Right renal pelvis (tissue), 4 donors: ENCODE measurements at places on chromosomes 7 and 10.

GRCh38 chr7:70352906-70353305 is 754.6 kb downstream of the AUTS2 start:
- no peak for DNase-seq

DNA sequence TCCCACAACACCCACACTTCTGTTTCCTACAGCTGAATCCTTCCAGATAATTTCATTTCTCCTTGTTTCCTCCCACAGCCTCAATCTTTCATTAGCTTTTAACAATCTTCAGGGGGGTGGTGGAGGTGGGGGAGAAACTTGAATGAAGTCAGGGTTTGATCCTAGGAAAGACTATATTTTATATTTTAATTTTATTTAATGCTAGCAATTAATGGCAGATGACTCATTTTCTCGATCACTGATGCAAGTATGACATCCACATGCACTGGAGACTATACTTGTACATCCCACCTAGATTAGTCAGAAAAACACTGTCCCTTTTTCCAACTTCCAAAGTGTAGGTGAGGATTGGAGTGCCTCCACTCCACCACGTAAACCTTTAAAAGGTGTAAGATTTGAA is 1181.3 kb upstream of the AUTS2 start:
- DNase-seq = no peak

GRCh38 chr7:83060218-83060617 is 102.5 kb downstream of the PCLO start:
- no peak for DNase-seq

DNA sequence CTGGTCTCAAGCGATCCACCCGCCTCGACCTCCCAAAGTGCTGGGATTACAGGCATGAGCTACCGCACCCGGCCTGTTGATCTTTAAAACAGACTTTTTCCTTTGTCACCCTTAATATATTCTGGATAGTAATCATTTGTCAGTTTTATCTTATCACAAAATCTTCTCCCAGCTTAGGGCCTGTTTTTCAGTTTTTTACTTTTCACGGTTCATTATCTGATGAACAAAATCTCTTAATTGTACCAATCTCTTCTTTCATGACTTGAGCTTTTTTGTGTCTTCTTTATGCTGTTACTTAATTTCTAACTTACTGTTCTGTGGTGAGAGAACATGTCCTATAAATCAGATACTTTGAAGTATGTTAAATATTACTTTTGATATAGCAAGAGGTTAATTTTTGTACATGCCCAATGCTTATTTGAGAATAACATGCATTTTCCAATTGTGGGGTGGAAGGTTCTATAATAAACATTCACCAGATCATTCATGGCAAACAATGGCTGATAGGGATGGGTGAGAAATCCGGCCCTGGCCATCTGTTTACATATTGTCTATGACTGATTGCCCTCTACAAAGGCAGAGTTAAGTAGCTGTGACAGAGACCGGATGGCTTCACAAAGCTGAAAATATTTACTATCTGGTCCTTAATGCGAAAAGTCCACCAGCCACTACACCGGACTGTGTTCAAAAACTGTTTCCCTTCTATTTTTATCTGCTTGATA is 5.3 kb downstream of the PAPOLB start:
- DNase-seq = no peak

- no peak for DNase-seq
Measured at GRCh38 chr7:12493863-12494686, 76.4 kb upstream of the SCIN start.

DNA sequence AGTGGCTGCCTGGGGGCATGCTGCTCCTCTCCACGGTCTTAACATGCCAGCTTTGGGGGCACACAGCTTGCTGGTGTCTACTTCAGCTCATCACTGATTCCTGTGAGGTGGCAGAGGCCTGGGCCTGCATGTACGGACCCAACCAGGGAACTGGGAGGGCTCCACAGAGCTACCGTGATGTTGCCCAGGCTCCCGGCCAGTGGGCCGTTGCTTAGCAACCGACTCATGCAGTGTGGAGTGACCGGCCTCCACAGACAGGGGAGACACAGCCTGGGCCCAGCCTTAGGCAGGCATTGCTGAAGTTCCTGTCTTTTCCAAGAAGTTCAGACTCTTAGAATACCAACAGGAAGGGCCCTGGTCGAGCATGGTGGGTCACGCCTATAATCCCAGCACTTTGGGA is 25.8 kb upstream of the SH2B2 start:
- DNase-seq = no peak

DNA sequence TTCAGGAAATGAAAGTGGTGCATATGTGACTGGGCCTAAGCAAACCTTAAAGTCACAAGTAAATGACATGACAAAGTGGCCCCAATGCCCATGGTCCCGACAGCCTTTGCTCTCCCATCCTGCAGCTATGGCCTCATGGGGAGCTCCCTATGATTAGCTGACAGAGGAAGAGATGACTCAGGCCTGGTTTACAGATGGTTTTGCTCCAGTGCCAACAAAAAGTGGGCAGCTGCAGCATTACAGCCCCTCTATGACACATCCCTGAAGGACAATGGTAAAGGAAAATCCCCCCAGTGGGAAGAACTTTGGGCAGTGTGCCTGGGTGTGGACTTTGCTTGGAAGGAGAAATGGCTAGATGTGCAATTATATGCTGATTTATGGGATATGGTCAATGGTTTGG is 105.1 kb upstream of the ADCY1 start:
- no peak for DNase-seq
